Immature natural killer cell (primary cell): ENCODE measurements at places on chromosomes 3 and 15.

DNA sequence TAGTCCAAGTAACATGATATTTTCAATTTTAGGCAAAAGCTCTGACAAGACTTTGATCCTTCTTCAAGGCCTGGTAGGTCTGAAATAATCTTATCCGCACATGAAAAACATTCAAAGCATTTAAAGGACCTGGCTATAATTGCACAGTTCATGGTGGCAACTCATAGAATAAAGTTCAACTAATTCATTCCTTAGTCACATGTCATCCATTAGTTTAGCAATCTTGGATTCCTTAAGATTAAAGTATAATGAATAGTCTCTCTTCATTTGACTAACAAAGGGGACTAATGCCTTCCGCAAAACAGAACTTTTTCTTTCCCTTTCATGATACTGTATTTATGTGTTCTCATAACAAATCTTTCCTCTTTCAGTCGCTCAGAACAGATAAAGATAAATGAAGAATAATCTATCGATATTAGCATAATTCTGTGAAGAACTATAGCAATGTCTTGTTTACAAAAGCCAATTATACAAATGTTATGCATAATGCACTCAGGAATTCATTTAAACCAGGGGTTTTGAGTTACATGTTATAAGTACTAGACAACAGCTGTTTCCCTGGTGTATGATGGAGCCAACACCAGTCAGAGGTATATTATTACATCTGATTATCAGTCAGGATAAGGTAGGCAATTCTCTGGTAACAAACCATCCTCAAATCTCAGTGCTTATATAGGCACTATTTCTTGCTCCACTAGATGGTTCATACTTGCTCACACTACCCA, 172.5 kb downstream of the POTEB3 start:
- no peak overlapping the region for H3K27ac ChIP-seq
- DNase-seq = no peak
- H3K27me3 ChIP-seq = no peaks in the 10 kb centered on the region
- no peak overlapping the region for H3K4me3 ChIP-seq
- H3K36me3 ChIP-seq = no peaks in the 10 kb centered on the region

DNA sequence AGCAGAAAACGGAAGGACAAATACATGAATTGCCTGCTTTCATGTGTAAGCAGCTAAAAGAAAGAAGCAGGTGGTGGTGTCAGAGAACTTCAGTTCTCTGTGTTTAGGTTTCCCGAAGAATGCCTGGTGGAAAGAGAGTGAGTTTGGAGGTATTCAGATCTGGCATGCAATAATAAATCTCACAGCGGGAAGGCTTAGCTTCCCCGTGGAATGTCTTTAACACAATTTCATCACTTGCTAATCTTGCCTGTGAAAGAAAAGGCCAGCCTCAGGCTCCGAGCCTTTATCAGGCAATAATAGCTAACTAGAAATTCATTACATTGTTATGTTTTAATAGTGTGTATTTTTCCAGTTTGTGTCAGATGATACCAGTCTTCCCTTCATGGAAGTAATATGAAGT, 220.3 kb downstream of the PDZRN3 start:
- H3K36me3 ChIP-seq = no peaks in the 10 kb centered on the region
- no peak overlapping the region for H3K27ac ChIP-seq

GRCh38 chr3:113084777-113085176, 94.0 kb downstream of the GTPBP8 start:
- no peak for DNase-seq
- H3K27ac ChIP-seq = no peak overlapping the region
- no peaks in the 10 kb centered on the region for H3K4me1 ChIP-seq
- H3K27me3 ChIP-seq = no peaks in the 10 kb centered on the region
- H3K4me3 ChIP-seq = no peak overlapping the region

GRCh38 chr3:79473993-79474392, 293.8 kb downstream of the ROBO1 start:
- no peak for DNase-seq
- no peaks in the 10 kb centered on the region for H3K4me1 ChIP-seq
- H3K27me3 ChIP-seq = no peaks in the 10 kb centered on the region
- H3K4me3 ChIP-seq = no peak overlapping the region
- no peaks in the 10 kb centered on the region for H3K36me3 ChIP-seq

- no peaks in the 10 kb centered on the region for H3K4me1 ChIP-seq
- no peaks in the 10 kb centered on the region for H3K27me3 ChIP-seq
- DNase-seq = no peak
- H3K36me3 ChIP-seq = no peaks in the 10 kb centered on the region
- no peak overlapping the region for H3K27ac ChIP-seq
These were observed 401.7 kb upstream of the CDIN1 start for GRCh38 chr15:36177590-36178302.

DNA sequence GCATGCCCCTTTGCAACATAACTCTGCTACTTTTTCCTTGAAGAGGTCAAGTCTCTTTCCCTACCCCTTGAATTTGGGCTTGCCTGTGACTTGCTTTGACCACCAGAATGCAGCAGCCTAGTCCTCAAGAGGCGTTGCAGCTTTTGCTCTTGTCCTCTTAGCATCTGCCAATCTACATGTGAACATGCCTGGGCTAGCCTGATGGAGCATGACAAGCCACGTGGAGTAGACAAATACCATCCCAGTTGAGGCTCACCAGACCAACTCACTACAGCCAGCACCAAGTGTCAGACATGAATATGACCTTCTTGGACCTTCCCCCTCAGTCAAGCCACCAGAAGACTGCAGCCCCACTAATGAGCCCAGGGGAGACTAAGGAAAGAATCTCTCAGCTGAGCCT, 32.9 kb downstream of the AMOTL2 start:
- H3K27ac ChIP-seq = no peak overlapping the region
- no peaks in the 10 kb centered on the region for H3K4me1 ChIP-seq
- H3K27me3 ChIP-seq = no peaks in the 10 kb centered on the region
- H3K36me3 ChIP-seq = no peaks in the 10 kb centered on the region

DNA sequence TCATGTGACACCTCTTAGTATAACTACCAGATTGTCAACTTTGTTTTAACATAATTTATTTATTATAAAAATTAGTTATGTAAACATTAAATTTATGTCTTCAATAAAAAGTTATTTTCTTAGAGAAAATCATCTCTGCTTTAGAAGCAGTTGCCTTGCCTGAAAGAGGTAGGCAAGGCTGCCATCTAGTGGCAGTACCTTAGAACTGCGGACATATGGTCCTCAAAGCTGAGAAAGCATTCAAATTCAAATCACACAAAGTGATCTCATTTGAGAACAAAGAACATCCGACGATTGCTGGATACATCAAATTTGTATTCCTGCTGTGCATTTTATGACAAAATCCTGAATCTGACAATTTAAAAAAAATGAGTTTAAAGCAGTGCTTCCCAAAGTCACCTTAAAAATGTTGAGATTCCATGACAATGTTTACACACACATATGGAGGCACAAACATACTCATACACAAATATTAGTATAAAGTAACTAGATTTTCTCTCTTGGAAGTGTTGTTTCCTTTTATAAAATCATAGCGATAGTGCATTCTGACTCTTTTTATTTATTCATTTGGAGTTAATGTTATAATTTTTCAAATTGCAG, 617.4 kb downstream of the CADM2 start:
- H3K4me1 ChIP-seq = no peaks in the 10 kb centered on the region
- peak; percentile 1 for DNase-seq
